ENCODE measurements at places on chromosomes 13 and 19.

DNA sequence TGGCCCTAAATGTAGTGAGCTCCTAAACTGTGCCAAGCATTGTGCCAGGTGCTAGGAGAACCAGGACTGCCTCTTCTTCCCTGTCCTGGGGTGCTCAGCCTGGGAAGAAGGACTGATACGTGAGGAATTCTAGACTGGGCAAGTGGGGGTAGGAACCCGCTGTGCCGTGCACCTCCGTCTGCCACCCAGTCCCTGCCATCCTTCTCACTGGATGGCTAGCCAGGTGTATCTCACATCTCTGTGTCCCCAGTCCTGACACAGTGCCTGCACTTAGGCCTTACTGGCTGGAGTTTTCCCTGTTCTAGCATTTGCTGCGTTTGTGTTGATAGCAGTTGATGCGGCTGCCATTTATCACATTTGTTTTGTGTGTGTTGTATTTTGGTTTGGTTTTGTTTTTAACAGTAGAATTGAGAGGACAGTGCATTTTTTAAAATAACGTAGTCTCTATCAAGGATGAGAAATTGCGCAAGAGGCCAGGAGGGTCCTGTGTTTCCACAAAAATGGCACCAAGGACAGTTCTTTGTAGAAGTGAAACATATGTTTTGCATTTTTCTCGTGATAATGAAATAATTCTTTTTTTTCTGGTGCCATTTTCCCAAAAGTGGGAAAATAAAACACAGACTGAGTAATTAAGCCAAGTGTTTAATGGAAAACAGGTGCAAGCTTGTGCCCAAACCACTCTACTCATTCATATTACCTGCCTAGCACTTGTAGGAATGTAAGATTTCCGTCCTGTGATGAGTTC lies 4.7 kb upstream of the GPR183 start:
- DNase-seq = no peak

DNA sequence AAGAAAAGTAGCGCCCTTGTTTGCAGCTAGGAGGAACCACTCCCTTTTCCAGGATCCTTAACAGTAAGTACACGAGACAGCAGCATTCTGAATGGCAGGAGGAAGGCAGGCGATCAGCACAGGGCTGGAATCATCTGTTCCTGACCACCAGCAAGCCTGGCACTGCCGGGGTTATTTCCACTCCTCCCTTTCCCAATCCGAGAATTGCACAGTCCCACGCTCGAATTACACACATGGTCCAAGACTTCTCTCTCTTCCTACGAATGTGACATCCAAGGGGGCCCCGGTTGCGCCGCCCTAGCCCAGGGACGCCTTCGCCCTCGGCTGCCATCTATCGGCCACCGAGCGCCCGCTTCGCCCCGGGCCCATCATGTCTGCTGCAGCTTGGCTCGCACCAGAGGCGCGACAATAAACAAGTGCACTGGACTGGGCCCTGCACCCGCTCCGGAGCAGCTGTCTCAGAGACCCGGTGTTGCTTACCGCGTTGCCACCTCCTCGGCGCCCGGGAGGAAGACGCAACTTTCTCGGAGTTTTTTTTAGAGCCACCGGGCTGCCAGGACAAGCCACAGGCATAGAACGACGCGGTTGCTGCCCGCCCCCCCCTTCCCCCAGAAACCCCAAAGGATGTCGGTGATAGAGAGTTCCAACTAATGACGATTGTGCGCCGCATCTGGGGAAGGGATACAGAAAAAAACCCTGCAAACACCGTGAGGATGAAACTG lies at the start of gene SLITRK5:
TSS of gene SLITRK5 (plus strand) at position 341 of the 722 bp plus-strand sequence. CDS start 4,018 bp downstream, outside the sequence.
- peak; percentile 89 for DNase-seq

GRCh38 chr19:14393329-14393728 lies 12.1 kb downstream of the ADGRE5 start:
- DNase-seq = no peak

DNA sequence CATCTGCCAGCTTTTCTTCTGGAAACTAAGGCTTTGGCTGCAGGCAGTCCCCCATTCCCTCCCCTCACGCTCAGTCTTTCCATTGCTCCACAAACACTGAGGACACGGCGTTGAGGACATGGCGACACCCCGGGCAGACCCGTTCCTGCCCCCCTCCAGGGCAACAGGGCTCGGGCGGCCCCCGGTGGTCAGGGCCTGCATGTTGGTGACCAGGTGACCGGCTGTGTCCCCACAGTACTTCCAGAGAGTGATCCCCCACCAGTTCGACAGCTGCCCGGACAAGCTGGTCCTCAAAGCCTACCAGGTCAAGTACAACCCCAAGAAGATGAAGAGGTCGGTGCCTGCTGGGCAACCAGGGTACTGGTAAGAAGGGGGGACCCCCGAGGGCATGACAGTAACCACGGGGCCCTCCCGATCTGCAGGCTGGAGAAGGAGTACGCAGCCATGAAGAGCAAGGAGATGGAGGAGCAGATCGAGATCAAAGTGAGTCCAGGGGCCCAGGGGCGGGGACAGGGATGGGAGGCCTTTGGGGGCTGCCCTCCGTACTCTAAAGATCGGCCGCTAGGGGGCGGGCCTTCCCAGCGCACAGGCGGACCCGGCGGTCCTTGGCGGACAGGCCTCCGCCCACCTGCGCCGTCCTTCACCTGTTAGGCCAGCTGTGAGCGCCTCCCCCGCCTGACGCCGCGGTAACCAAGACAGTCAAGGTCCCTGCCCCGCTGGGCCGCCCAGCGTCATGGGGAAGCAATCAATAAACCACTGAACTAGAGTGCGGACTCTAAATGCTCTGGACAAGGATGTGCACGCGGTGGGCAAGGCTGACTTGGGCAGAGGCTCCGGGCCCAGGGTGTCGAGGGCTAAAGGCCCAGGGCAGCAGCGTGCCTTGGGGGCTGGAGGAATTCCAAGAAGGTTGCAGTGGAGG lies 21.1 kb downstream of the PRR36 start:
- peak; percentile 81 for DNase-seq

- DNase-seq = no peak
These were observed 66.4 kb upstream of the SERP2 start for GRCh38 chr13:44307255-44307654.

- no peak for DNase-seq
These were observed 3.4 kb downstream of the URI1 start for GRCh38 chr19:29945433-29945832.

- peak; percentile 77 for DNase-seq
These were observed 25.8 kb downstream of the COL4A1 start for GRCh38 chr13:110280985-110281688.

- no peak for DNase-seq
These were observed 48.4 kb upstream of the C13orf46 start for GRCh38 chr13:114022309-114022669.
